COR-L47 (cell line): ENCODE measurements at places on chromosomes 4 and X.
A peak's percentile ranks its signal among the peaks of the same experiment; 100 is the strongest.

- DNase-seq = no peak
Observed at GRCh38 chrX:113492895-113493294, 652.3 kb upstream of the AMOT start.

DNA sequence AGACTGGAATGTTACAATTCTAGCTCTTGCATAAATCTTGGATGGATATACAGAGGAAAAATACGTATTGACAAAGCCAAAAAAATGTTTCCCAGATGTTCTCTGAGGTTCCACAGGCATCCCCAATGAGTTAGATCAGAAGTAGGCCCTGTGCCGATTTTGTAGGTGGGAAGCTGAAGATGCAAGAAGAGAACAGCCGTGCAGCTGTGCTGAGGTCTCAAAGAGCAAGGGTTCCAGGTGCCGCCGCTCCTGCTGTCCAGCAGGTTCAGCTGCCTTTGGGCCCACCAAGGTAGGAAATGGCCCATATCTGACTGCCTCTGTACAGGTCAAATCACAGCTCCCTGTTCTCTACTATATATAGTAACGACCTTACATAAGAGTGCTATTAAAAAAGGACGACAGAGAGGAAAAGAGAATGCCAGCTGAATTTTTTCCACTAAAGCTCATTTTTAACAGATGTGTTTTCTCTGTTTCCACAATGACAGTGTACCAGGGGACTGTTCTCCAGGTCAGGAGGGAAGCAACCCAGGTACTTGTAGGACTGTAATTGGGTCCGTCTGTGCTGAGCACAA, 155.6 kb downstream of the CBR4 start:
- no peak for DNase-seq

DNA sequence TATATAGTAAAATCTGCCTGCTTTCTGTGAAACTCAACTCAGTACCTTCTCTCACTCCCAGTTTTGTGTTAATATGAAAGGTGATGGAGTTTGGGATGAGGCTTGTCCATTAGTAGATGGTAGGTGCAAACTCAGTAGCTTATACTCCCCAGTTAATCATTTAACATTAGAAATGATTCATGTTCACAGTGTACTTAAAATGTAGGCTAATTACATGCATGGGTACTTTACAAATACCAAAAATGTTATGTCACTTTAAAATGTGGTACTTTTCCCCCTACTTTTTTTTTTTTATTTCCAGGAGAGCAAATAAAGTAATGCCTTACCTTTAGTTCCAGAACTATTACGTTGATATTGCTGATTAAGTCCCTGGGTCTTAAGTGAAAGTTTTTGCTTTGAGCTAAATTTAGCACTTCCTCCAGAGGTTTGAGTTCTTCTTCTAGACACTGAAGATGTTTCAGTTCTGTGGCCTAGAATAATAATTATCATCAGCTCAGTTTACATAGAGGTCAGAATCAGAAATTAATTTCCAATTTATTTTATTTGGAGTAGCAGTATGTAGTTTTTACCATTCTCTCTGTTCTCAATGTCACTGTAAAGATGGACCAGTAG, 3.0 kb downstream of the IL2 start:
- DNase-seq = no peak

DNA sequence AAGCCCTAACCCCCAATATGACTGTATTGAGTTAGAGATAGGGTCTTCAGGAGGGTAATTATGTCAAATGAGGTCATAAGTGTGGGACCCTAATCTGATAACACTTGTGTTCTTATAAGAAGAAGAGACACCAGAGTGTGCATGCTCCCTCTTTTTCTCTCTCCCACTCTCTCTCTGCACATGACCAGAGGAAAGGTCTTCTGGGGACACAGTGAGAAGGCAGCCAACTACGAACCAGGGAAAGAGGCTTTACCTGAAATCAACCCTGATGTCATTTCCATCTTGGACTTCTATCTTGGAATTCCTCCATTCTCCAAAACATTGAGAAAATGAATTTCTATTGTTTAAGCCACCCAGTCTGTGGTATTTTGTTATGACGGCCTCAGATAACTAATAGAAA, 97.2 kb upstream of the MAD2L1 start:
- DNase-seq = no peak

DNA sequence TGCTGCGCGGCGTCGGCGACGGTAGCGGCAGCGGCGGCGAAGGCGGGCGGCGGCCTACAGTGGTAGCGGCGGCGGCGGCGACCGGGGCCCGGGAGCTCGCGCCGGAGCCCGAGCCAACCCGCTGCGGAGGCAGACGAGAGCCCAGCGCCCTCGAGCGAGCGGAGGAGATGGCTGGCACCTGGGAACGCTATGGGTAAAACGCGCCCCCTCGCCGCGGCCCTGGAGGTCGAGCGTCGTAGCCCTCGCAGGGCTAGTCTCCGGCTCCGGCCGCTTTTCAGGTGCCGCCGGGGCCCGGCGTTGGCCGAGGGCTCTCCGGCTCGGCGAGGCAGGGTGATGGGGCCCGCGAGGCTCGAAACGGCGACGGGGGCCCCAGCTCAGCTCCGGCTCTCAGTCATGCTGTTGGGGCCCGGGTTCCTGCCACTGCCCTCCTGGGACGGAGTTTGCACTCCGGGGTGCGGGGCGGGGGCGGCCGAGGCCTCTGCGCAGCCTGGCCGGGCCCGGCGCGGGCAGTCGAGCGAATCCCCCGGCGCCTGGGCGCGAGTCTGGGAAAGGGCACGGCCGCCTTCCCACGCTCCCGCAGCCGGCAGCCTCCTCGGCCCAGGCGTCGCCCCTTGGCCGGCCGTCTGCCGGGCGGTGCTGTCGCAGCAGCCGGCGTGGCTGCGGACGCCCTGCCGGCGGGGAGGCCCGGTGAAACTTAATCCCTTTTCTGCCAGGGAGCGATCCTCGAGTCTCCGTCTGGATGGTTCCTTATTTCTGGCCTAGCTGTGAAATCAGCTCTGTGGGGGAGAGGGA, 768 bp downstream of the MID2 start:
- DNase-seq = peak; percentile 12

DNA sequence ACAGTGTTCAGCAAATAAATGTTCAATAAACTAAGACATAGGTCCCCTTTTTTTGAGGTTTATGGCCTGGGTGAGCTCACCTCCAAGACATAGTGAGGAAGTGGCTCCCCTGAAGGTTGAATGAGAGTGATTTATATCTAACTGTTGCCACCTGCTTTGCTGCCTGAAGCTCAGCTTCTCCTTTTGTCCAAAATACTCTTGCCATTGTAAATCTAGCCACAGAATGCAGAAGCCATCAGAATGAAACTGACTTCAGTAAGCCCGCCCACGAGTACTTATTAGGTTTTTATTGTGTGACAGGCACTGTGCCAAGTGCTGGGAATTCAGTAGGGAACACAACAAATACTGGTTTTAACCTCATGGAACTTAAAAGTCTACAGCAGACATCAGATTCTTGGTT, 18.0 kb downstream of the SPINK2 start:
- DNase-seq = peak; percentile 14

DNA sequence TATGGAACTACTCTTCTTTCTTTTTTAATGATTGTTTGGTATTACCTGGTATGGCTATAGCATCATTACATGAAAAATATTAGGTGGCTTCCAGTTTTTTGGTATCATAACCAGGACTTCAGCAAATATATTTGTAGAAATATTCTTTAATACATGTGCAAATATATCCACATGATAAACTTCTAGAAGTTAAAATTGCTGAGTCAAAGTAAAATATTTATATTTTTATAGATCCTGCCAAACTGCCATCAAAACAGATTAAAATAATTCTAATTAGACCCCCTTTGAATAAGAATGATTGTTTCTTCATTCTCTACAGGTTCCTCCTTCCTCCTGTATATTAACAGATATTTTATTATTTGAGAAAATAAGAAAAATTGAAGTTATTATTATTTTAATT, 708.5 kb upstream of the INTU start:
- DNase-seq = no peak

GRCh38 chrX:18885328-18886004, 98.4 kb downstream of the PHKA2 start:
- no peak for DNase-seq

DNA sequence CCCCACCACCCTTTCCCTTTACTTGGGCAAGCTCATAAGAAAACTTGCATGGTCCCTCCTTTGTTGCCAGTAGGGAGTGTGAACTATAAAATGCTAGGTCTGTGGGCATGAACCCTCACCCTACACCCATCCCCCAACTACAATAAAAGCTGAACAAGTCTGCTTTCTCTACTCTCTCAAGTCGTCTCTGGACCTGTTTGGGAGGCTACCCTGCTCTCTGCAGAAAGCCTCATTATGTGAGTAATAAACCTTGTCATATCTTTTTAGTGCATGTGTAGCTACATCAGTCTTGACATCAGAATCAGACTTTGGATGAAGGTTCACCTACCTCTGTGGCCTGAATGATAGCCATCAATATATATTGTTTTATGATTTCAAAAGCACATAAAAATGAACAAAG, 155.4 kb upstream of the FAM241A start:
- no peak for DNase-seq
